WTC11 (cell line): ENCODE measurements at places on chromosomes 6 and 20.

DNA sequence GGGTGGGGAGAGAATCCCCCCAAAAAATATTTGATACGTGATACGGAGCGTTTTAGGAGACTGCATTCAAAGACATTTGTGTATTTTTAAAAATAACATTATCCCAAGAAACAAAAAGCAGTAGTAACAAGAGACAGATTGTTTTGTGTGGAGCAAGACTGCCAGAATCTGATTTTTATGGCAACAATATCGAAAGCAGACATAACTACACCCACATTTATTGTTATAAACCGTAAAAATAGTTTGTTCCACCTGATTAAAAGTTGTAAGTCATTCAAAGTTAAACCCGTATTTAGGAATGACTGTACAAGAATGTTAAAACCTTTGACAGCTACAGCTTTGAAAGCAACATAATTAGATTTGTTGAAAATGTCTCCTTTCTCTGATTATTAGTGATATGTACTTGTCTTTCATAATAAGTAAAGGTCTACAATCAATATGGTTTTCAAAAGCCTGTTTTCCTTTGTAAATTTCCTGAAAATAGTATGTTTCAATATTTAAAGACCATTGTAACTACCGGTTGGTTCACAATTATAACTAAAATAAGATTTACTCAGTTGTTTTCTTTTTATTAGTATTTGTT is 2.7 kb downstream of the EYA4 start:
- no peak for DNase-seq

GRCh38 chr20:34316196-34316814 is 13.2 kb upstream of the AHCY start:
- DNase-seq: no peak

GRCh38 chr6:7806711-7807110 is 80.8 kb downstream of the BMP6 start:
- DNase-seq: no peak

DNA sequence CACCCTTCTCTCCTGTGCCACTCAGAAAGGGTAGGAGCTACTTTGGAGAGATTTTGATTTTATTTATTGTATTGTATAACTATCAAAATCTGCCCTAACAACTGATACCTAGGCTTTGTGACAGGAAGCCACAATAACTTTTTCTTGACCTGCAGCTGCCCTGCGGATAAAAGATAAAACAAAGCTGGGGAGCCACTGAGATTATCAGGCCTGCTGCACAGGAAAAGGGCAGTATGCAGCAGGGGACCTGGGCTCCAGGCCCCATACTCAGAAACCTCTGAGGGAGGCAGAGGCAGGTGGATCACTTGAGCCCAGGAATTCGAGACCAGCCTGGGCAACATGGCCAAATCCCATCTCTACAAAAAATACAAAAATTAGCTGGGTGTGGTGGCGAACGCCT is 980 bp upstream of the SNX21 start:
- DNase-seq: no peak

GRCh38 chr6:155183095-155183494 is 80.7 kb upstream of the CLDN20 start:
- DNase-seq: no peak

GRCh38 chr20:63882257-63883200 is 12.4 kb upstream of the DNAJC5 start:
- no peak for DNase-seq

- no peak for DNase-seq
These were observed 31.4 kb downstream of the BEND3 start for GRCh38 chr6:107083921-107084320.

- no peak for DNase-seq
These were observed 19.6 kb downstream of the FARS2 start for GRCh38 chr6:5280920-5281319.

DNA sequence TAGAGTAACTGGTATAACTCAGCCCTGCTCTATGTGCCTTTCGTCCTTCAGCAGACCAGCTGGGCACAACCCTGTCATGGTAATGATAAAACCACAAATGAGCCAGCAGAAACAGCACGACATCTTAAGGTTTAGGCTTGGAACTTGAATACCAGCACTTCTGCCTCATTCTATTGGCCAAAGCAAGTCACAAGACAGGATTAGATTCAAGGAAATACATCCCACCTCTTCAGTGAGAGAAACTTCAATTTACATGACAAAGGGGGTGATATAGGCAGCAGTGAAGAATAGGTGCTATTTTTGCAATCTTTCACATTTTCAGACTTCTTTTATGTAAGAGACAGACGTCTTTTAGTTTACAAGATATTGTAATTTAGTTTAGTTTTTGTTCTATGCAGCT is 69.8 kb upstream of the SLC35F1 start:
- DNase-seq: no peak

DNA sequence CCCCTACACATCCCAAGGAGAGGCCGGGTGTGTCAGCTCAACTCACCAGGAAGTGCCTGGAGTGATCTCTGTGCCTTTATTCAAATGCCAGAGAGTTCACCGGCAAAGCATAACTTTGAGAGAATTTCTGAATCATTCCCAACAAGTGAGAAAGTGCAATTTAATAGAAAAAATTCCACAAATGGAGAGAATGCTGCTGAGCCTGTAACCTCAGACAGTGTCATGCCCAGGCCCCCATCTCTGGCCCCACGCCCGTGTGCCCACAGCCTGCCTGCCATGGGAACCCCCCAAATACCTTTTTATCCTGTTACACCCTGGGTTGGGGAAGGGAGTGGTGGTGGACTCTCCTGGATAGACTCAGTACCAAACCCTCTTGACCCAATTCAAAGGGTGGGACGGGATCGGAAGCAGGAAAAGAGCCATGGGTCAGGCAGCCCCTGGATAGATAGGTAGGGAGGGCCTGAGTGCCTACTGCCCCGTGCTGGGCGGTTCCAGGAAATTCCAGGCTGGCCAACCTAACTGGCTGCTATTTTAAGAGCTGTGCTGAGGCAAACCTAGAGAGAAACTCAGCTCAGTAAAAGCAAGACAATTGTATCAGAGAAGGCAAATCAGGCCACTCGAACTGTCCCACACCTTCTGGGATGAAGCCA is 179.0 kb upstream of the FOXA2 start:
- DNase-seq: no peak

- no peak for DNase-seq
These were observed 191.5 kb upstream of the BMP2 start for GRCh38 chr20:6575912-6576401.

- peak; percentile 7 for DNase-seq
These were observed 29.2 kb downstream of the TGM2 start for GRCh38 chr20:38135651-38136420.

GRCh38 chr6:147704691-147705090 is 196.2 kb downstream of the SAMD5 start:
- DNase-seq: no peak

DNA sequence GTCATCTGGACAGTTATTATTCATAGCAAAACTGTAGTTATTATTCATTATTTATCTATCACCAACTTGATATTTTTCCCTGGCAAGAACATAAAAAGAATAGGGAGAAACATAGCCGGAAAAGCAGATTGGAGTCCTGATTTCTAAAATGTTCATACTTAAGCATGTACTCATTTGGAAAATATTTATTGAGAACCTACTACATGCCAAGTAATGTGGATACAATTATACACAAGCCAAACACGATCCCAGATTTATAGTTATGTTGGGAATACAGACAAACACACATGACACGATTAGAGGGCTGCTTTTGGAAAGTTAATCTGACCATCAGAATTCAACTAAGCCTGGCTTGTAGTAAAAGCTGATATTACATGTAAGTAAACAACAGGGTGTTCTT is 30.7 kb downstream of the ARHGAP18 start:
- DNase-seq: no peak

DNA sequence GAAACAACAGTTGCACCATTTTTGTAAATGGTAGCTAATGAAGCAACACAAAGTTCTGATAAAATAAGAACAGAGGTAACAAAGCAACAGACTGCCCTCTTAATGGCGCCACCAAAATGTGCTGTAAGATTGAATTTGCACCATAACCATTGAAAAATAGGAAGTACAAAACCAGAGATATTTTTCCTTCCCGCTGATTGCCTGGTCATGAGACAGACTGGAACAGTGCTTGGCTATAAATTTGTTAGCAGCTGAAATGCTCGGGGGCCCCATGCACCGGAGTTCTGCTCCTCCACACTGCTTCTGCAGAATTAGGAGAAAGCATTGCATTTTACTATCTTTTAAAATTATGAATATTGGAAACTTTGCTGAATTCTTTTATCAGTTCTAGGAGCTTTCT is 164.4 kb upstream of the QKI start:
- no peak for DNase-seq
